Motor neuron (in vitro differentiated cells): ENCODE measurements at places on chromosomes 12 and 14. TPM values are rescaled to one million over a fixed set of nuclear protein-coding genes. Genes with fewer than 3 reads are reported as not detected.

Gene FAM222A
- 2.5 and 3.3 TPM in 2 replicates for total RNA-seq

Gene PSEN1
- total RNA-seq: 31.1 and 35.0 TPM in 2 replicates

Gene LRRC10
- not detected in 2 replicates for total RNA-seq

Gene TDP1
- total RNA-seq: 15.7 and 19.2 TPM in 2 replicates

Gene SLC5A8
- not detected in 2 replicates for total RNA-seq

Gene CNOT2
- 161 and 163 TPM in 2 replicates for total RNA-seq

Gene NANOG
- 0.14 TPM in 1 of 2 replicates, not detected in the other for total RNA-seq

Gene GPD1
- total RNA-seq: 0.88 and 1.0 TPM in 2 replicates

Gene ABHD4
- 22.1 and 25.4 TPM in 2 replicates for total RNA-seq

DNA sequence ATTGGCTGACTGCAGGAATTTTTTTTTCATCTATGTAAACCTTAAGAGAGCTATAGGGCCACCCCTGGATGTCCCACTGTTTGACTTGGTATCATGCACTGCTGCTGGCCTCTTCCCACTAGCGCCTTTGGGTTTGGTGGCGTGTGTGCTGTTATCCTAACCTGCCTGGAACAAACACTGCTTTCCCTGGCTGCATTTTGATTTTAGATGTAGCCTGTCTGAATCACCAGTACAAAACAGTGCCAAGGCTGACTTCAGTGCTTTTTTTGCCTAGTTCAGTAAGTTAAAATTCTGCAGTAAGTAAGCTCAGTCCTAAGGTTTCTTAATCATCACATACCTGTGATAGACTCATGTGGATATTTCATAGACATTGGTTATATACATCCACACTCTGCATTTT lies 99.2 kb downstream of the EML1 start:
- no peak for ATAC-seq

DNA sequence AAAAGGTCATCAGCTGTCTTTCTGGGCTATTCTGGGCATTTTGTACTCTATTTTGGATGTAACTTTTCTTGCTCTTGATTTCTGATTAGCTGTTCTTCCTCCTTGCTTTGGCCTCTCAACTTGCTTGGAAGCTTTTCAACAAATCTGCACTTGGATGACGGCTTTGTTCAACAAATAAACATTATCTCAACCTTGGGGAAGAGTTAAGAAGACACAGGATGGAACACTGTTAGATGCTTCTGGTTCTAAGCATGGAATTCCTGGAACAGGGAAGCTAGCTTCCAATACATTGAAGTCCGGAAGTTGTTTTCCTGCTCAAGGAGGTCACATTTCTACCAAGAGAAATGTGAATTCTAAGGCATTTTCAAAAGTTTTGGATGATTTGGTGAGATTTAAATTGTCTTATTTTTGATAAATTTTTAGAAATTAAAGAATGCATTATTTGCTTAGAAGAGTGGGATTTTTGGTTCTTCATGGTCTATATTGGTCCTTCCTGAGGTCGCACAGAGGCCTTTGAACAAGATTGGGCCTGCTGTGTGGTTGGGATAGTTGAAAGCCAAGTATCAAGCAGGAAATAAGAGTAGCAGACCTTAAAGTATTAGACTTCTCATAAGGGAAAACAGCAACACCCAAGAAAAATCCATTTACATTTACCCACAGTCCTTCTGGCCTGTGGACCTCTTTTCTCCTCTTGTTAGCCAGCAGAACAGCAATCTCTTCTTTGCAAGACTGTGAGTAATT lies 59.2 kb downstream of the PPFIBP1 start:
- ATAC-seq: no peak

DNA sequence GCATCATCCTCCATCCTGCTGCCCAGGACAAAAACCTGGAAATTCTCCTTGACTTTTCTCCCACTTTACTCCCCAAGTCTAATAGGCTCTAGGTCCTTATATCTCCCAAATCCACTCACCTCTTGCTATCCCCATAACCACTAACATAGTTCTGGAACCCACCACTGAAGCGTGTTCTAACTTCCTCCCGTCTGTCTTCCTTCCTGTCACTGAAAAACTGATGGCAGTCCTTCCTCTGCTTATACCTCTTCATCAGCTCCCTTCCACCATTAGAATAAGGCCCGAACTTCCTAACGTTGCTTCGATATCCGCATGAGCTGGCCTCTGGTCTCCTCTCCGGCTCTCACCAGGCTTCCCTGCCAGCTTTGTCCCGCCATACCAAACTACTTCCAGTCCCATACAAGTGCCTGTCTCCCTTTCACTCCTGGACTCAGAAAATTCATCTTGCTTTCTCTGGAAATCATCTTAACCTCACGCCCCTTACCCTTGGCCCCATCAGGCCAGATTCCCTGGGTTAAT lies 63.0 kb upstream of the BCL2L14 start:
- no peak for ATAC-seq

GRCh38 chr14:99841436-99842071 lies 48.3 kb downstream of the EML1 start:
- ATAC-seq: no peak

- no peak for ATAC-seq
These were observed 28.9 kb upstream of the PPM1A start for GRCh38 chr14:60220084-60220483.

- ATAC-seq: peak; percentile 62
These were observed 242.6 kb downstream of the BTG1 start for GRCh38 chr12:91902860-91903683.

GRCh38 chr12:31853977-31854376 lies 105.2 kb upstream of the RESF1 start:
- no peak for ATAC-seq

GRCh38 chr12:129693731-129694130 lies 210.1 kb downstream of the TMEM132D start:
- ATAC-seq: peak; percentile 74

- ATAC-seq: no peak
These were observed 207.5 kb downstream of the KIF26A start for GRCh38 chr14:104345621-104346462.

DNA sequence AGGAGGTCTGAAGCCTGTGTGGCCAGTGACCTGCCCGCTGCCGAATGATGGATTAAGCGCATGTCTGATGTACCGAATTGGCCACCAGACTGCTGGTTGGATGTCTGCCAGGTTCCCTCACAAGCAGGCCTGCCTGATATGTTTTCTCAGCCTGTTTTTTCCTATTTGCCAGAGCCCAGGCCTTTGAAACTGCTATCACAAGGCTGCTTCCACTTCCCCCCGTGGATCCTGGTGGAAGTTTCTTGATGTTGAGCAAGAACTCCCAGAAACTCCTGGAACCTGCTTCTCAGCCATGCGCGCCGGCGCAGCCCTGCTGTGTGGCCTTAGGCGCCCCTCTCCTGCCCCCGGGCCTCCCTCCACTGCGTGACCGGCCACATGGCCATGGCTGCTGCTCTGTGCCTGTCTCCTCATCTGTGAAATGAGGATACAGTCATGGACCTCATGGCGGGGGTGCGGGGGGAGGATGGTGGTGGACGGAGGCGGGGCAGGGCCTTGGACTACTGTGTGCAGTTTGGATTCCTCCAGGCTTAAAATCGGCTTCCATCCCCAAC lies 56.6 kb downstream of the CALM1 start:
- peak; percentile 2 for ATAC-seq

GRCh38 chr14:76083796-76084765 lies 67.6 kb upstream of the GPATCH2L start:
- ATAC-seq: peak; percentile 61

DNA sequence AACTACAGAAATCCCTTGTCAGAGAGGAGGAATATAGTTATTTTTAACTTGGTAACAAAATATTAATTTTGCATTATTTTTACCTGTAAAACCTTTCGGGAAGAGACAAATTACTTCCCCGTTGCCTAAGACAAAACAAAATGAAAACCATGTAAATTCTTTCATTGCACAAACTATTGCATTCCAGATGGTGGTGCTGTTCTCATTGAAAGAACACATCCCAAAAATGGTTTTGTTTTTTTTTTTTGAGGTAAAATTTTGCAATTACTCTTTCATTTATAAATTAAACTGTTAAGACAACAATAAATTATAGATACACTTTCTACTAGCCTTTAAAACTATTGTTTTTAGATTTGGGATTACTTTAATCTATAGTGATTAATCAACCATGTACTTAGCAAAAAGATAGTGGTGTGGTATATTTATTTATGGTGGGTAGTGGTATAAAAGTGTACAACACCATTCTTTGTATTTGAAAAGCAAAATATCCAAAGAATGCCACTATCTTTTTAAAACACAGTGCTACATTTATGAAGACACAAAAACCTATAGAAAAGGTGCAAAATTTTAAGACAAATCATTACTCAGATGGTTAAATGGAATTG lies 115.5 kb downstream of the SLC38A1 start:
- ATAC-seq: no peak

DNA sequence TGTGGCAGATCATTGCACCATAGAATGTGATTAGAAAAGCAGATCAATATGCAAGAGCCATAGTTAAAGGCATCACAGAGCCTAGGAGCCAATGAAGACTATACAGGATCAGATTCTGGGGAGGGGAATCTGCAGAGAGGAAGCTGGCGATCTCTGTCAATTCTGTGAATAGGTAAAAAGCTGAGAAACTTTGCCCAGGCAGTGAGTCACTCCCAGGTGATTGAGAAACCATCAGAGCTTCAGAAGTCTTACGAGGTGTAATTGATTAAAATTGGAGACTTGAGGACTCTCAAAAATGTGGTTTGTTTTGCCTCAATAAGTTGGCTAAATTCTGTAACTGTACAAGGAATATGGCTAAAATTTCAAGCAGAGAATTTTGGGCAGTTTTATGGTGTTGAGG lies 41.7 kb upstream of the TSPAN11 start:
- no peak for ATAC-seq

DNA sequence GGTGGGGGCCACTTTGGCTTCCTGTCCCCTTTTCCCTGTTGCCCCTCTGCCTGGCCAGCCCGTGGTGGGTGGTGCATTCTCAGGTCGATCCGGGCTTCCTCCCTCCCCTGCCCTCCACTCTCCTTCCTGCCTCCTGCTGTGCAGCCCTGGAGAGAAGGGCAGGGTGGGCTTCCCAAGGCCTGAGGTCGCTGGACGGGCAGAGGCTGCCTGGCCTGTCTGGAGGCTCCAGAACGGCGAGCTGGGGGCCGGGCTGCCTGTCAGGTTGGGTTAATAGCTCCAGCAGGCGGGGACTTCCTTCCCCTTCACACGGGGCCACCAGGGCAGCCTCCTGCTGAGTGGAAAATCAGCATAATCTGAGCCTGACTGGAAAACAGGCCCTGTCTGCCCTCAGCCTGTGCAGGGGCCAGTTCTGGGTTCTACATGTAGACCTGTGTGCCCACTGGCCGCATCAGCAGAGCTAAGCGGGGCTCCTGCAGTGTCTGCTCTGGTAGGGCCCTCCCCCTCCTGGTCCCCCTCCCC lies 11.3 kb downstream of the KIF26A start:
- peak; percentile 81 for ATAC-seq

GRCh38 chr14:50039734-50040400 lies 76.5 kb downstream of the VCPKMT start:
- ATAC-seq: peak; percentile 32

GRCh38 chr12:32494656-32495055 lies 95.3 kb downstream of the FGD4 start:
- no peak for ATAC-seq

DNA sequence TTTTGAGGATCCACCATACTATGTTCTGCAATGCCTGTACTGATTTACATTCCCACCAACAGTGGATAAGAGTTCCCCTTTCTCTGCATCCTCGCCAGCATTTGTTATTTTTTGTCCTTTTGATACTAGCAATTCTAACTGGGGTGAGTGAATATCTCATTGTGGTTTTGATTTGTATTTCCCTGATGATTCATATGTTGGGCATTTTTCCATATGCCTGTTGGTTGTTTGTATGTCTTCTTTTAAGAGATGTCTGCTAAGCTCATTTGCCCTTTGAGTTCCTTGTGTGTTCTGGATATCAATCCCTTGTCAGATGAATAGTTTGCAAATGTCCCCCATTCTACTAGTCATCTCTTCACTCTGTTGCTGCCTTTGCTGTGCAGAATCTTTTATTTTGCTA lies 49.0 kb upstream of the MSRB3 start:
- no peak for ATAC-seq

DNA sequence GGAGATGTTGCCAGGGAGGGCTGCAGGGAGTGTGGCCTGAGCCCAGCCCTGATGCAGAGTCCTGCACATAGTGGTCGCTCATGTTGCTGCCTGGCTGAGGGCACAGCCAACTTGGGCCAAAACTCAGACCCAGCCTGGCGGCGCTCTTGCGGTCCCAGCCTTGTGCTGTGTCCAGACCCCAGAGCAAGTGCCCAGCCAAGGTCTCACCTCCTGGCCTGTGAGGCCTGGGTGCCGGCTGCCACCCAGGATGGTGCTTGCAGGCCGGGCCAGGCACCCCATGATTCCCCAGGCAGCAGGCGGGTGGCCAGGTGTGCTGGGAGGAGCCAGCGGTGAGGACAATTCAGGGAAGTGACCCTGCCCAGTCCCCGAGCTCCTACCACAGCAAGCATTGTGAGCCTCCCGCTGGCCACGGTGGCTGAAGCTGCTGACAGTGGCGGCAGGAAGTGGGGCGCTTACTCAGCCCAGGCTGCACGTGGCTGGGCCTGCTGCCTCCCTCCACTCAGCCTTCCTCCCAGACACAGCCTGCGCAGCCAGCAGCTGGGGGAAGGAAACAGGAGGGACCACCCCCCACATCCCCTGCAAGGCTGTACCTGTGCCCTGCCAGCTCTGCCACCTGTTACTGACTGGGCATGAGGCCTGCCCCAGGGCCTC lies 17.7 kb upstream of the PGF start:
- ATAC-seq: peak; percentile 28
